ENCODE measurements at places on chromosomes 11 and 22.

- DNase-seq = no peak
These were observed 375 bp downstream of the SLC25A1 start for GRCh38 chr22:19178065-19178656.

GRCh38 chr11:56852131-56852530 is 103.6 kb upstream of the OR9G4 start:
- DNase-seq = no peak

- no peak for DNase-seq
These were observed 32.0 kb upstream of the TH start for GRCh38 chr11:2203440-2204259.

DNA sequence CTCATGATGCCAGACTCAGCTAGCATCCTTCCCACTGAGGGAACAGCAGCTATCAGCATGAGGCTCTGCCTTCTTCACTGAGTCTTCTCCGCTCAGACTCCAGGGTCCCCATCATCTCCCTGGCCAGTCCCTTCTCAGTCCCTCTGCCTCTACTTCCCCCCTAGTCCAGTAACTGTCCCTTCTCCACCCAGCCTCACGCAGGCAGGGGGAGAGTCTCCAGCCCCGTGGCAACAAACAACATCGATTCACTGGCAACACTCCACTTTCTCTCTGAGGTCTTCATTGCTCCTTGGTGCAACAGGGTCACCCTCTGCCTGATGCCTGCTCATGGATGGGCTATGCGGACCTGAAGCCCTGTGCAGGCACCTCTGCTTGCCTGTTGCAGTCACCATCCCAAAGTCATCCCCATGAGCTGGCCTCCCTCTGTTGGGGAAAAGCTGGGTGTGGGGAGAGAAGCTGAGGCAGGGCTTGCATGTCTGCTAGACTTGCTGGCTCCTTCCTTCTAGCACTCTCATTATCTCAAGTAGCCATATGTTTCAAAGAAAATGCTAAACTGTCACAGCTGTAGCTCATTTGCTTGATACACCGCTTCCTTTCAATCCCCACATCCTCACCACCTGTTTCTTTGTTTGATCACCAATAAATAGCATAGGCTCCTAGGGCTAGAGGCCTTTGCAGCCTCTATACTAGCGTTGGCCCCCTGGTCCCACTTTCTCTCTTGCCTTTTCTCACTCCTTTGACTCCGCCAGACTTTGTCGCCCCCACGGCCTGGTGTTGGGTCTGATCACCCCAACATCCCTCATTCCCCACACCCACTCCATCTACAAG is 4.3 kb upstream of the BCR start:
- DNase-seq = no peak

- no peak for DNase-seq
These were observed 114.4 kb downstream of the TRIM29 start for GRCh38 chr11:120023551-120023950.

GRCh38 chr11:87926250-87926970 is 248.8 kb downstream of the RAB38 start:
- DNase-seq = no peak

GRCh38 chr11:109037856-109038780 is 373.2 kb downstream of the DDX10 start:
- no peak for DNase-seq

DNA sequence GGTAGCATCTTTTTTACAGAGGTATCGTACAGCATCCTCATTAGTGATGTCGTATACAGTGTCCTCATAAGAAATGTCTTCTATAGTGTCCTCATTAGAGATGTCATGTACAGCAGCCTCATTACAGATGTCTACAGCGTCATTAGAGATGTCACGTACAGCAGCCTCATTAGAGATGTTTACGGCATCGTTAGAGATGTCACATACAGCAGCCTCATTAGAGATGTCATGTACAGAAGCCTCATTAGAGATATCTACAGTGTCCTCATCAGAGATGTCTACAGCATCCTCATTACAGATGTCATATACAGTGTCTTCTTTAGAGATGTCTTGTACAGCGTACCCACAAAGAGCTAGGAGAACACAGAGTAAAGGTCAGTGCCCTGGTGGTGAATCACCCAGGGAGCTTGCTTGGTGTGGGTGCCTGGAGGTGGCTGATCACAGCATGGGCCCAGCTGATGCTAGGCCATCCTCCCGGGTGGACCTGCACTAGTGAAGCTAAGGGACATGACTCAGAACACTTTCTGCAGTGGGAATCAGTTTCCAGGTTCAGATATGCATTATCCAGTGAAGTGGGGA is 109.2 kb downstream of the IGLL1 start:
- DNase-seq = no peak

- no peak for DNase-seq
These were observed 107.0 kb downstream of the CTTN start for GRCh38 chr11:70505331-70505731.

- DNase-seq = no peak
These were observed 30.5 kb upstream of the GCAT start for GRCh38 chr22:37777122-37777687.

GRCh38 chr22:20652582-20652981 is 121.3 kb upstream of the SERPIND1 start:
- DNase-seq = no peak

GRCh38 chr22:39634530-39635405 is 64.2 kb downstream of the CACNA1I start:
- DNase-seq = no peak

- no peak for DNase-seq
These were observed 3.4 kb upstream of the NUDT8 start for GRCh38 chr11:67632982-67633755.

- DNase-seq = no peak
These were observed 97.7 kb downstream of the NXPE2 start for GRCh38 chr11:114775875-114776621.

DNA sequence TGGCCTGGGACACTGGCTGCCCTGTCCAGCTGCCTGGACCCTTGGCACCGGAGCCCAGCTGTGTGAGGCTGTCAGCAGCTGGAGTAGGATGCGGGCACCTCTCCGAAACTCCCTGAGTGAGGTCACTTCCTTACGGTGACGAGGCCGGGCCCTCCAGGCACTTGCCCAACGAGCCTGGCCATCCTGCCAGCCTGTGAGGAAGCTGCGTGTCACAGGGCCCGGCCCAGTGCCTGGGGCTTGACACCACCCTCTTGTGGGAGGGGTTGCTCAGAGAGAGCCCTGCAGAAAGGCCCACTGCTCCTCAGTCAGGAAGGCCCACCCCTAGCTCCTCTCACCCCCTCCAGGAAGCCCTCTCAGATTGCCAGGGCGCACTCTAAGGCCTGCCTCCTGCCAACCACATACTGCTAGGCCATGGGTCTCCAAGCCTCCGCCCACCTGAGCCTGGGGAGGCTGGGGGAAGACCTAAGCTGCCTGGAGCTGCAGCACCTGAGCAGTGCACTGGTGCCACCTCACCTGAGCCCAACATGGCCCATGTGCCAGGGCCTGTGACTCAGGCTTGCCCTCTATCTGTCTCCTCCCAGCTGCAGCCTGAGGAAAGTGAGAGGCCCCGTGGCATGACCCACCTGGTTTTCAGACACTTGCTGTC is 4.3 kb upstream of the PHLDA2 start:
- DNase-seq = no peak

GRCh38 chr11:64305691-64306562 is 603 bp downstream of the ESRRA start:
- no peak for DNase-seq

GRCh38 chr11:104467404-104467803 is 303.5 kb upstream of the PDGFD start:
- no peak for DNase-seq

- no peak for DNase-seq
These were observed 94.2 kb downstream of the FAR1 start for GRCh38 chr11:13762718-13763117.

- no peak for DNase-seq
These were observed 199.0 kb downstream of the BRD1 start for GRCh38 chr22:49628391-49629260.

DNA sequence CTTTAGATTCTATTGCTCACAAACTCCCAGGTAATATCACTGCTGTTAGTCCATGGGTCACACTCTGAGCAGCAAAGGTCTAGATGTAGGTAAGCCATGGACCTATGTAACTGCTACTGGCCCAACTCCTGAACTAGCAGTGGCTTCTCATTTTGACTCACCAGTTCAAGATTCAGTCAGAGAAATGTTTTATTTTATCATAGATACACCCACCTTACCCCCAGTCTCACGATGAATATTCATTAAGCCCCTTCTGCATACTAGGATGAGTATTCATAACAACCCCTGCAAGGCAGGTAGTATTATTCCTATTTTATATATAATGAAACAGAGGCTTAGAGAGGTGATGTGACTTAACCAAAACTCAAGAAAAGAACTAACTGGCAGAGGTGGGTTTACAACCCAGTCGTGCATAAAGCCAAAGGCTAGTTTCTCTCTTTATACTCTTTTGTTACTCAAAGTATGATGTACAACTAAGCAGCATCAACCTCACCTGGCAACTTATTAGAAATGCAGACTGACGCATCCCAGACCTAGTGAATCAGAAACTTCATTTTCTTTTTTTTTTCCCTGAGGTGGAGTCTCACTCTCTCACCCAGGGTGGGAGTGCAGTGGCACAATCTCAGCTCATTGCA is 957.6 kb upstream of the CCDC90B start:
- no peak for DNase-seq

GRCh38 chr11:134762248-134763029 is 350.4 kb upstream of the B3GAT1 start:
- DNase-seq = no peak

GRCh38 chr11:66857927-66858185 is 992 bp downstream of the LRFN4 start:
- no peak for DNase-seq

DNA sequence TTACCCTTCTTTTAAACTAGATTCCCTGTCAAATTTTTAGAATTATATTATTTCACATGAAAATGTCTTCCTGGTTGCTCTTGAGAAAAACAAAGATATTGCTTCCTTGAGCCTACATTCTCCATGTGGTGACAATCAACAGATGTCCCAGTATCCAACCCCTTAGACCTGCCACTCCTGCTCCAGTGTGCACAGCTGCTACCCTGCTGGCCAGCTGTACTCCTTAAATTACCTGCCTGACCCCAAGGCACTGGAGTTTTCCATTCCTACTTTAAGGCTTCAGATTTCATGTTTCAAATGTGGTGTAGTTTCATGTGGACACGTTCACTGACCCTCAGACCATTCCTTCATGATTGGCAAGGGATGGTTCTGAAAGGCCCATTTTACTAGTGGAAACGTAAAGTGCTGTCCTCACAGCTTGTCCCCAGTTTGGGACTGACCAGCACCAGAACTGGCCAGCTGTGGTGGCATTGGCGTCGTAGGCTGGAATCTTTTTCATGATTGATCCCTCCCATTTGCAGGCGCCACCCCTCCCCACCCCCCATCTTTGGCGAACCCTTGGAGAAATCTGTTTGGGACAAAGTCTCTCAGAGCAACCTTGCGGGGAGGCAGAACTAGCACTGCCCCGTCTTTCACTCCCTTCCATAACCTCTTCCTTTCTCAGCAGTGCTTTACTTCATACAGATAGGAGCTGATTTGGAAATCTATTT is 123.5 kb downstream of the DBX1 start:
- DNase-seq = no peak

DNA sequence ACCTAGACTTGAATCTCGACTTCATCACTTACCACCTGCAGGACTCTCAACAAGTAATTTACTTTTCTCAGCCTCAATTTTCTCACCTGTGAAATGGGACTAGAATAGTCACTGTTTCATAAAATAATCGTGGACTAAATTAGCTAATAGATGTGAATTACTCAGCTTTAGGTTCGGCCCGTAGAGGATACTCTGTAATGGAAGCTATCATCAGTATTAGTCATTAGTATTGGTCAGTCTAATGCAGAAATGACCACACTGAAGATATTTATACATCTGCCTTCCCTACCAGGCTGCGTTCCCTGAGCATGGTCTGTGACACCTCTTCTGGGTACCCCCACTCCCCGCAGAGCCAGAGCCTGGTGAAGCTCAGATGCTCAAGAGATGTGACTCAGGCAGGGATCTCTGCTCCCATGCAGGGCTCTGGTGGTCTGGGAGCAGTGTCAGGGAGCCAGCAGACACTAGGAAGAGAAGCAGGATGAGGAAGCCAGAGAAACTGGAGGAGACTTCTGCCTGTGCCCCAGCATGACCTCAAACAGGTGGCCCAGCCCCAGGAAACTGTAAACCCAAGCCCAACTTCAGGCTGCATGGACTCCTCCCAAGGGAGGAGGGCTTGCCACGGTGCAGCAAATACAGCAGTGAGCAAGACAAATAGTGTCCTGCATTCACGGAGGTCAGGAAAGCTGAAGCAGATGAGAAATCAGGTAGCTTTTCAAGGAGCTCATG is 88.0 kb upstream of the E2F8 start:
- DNase-seq = no peak

DNA sequence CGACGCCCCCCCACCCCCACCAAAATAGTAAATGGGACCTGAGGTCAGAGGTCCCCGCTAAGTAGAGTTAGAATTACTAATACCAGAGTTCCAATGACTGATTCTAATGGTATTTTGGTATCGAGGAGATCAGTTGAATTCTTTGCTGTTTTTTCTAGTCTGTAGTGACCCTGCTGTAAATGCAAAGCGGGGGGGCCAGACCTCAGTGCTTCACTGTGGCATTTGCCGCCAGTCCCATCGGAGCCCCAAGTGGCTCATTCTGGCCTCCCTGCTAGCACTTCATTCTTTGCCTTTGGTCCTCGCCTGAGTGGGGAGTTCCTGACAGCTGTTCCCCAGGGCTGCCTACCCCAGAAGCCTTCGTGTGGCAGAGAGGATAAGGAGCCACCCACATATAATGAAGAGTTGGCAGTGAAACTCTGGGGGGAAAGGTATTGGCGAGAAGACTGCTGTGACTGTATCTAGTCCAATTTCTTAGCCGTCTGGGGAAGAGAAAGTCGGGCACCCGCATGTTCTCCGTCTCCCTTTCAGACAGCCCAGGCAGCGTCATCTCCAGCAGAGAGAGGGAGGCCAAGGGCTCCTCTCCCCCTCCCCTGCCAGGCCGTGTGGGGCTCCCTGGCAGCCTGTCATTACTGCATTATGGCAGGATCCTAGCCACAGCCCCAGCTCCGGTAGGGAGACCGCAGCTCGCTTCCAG is 19.4 kb upstream of the CABP7 start:
- no peak for DNase-seq

GRCh38 chr11:2271327-2272227 is 1.2 kb upstream of the ASCL2 start:
- no peak for DNase-seq

DNA sequence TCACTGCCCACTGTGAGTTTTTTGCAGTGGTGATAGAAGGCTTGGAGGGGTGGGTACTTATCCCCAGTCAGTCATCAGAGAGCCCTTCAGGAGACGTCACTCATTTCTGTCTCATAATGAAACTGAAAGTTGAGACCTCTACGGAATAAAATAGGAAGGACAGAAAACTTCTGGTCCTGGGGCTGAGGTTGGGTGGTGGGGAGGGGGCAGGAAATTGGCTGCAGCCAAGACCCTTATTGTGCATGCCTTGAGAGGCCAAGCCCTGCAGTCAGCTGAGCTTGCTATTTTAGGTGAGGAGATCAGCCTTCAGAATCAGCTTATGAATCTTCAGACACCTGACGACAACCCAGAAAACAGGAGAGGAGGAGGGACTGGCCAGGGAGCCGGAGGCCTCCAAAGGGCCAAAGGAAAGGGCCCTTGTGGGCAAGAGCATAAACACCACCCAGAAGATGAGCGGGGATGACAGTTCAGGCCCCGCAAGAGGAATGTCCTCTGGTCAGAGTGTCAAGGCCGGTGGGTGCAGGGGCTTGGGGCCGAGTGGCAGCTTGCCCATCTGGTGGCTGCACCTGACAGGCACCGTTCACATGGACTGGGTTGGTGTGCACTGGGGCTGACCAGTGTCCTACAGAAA is 17.9 kb upstream of the ADA2 start:
- no peak for DNase-seq

Measured in iPS DF 19.7 (cell line).